ENCODE measurements at places on chromosomes 7 and 10. TPM values are rescaled to one million over a fixed set of nuclear protein-coding genes. Genes with fewer than 3 reads are reported as not detected.

CNTNAP2 gene
- 0.62 TPM for total RNA-seq

PLCE1 gene
- total RNA-seq = 0.02 TPM

NUDT13 gene
- 4.7 TPM for total RNA-seq

ZNF716 gene
- total RNA-seq = not detected

ERVW-1 gene
- not detected for total RNA-seq

TCERG1L gene
- total RNA-seq = not detected

OGDHL gene
- 1.8 TPM for total RNA-seq

TMEM196 gene
- not detected for total RNA-seq

PCLO gene
- not detected for total RNA-seq

MRPS16 gene
- total RNA-seq = 239 TPM

SKAP2 gene
- 7.9 TPM for total RNA-seq
